ENCODE measurements at places on chromosomes 1 and 21. TPM values are rescaled to one million over a fixed set of nuclear protein-coding genes. Genes with fewer than 3 reads are reported as not detected.

NMNAT1 gene
- total RNA-seq: 3.3 TPM

IGSF8 gene
- total RNA-seq: 24.5 TPM

SYCP1 gene
- total RNA-seq: not detected

PROX1 gene
- 33.1 TPM for total RNA-seq

SMPDL3B gene
- 20.4 TPM for total RNA-seq

RAB29 gene
- 6.9 TPM for total RNA-seq

SPRR2A gene
- not detected for total RNA-seq

- H3K27me3 ChIP-seq: no peaks in the 10 kb centered on the region
- H3K4me1 ChIP-seq: no peaks in the 10 kb centered on the region
- DNase-seq: no peak
- no peaks in the 10 kb centered on the region for H3K36me3 ChIP-seq
These were observed 12.3 kb downstream of the KCNA2 start for GRCh38 chr1:110593902-110594301.

DNA sequence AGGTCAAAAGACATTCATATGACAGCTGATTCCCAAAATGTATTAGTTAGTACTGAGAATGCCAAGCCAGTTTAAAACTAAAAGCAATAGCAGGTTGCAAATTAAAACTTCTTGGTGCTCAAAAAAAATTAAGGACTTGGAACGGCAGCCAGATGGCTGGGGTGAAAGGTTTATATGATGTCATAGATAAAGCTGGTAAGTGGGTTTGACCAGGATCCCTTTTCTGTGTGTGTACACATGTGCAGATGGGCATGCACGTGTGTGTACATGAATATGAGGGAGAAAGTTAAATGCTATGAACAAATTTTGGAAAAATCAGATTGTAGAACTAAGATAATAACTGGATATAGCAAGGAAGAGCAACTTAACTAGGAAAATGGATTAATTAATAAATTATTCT is 39.1 kb upstream of the DPH5 start:
- no peaks in the 10 kb centered on the region for H3K36me3 ChIP-seq
- H3K4me3 ChIP-seq: no peak overlapping the region
- no peak for DNase-seq
- no peaks in the 10 kb centered on the region for H3K27me3 ChIP-seq
- no peak overlapping the region for H3K27ac ChIP-seq

- no peak for DNase-seq
- no peaks in the 10 kb centered on the region for H3K36me3 ChIP-seq
- no peak overlapping the region for H3K4me3 ChIP-seq
- no peaks in the 10 kb centered on the region for H3K27me3 ChIP-seq
These were observed 213.4 kb upstream of the PTBP2 start for GRCh38 chr1:96508233-96508632.

GRCh38 chr1:17185485-17185860 is 19.5 kb upstream of the PADI1 start:
- H3K36me3 ChIP-seq: no peaks in the 10 kb centered on the region
- H3K4me3 ChIP-seq: no peak overlapping the region
- no peak for DNase-seq
- H3K27me3 ChIP-seq: no peaks in the 10 kb centered on the region
- H3K27ac ChIP-seq: no peak overlapping the region

DNA sequence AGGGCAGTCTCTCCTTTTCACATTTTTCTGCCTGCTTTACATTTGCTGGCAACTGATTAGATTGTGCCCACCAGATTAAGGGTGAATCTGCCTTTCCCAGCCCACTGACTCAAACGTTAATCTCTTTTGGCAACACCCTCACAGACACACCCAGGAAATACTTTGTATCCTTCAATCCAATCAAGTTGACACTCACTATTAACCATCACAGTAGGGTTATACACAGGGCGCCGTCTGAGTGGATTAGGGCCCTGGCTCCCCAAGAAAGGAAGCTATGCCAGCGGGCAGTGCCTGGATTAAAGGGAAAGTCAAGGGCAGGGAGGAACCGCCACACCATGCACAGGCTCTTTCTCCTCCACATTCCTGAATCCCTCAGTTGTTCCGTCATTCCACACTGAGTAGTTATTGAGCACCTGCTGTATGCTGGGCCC is 56.2 kb downstream of the EVA1C start:
- H3K27me3 ChIP-seq: no peaks in the 10 kb centered on the region
- DNase-seq: no peak
- H3K4me1 ChIP-seq: no peaks in the 10 kb centered on the region

- H3K27me3 ChIP-seq: no peaks in the 10 kb centered on the region
- no peaks in the 10 kb centered on the region for H3K4me1 ChIP-seq
- H3K4me3 ChIP-seq: no peak overlapping the region
- no peaks in the 10 kb centered on the region for H3K36me3 ChIP-seq
- no peak overlapping the region for H3K27ac ChIP-seq
These were observed 190.5 kb downstream of the TOMM20 start for GRCh38 chr1:234938135-234938534.

GRCh38 chr1:24295535-24295934 is 23.6 kb upstream of the GRHL3 start:
- H3K36me3 ChIP-seq: no peaks in the 10 kb centered on the region
- H3K27me3 ChIP-seq: no peaks in the 10 kb centered on the region
- H3K27ac ChIP-seq: no peak overlapping the region
- DNase-seq: no peak

GRCh38 chr1:17826165-17826488 is 71.0 kb downstream of the ACTL8 start:
- H3K27me3 ChIP-seq: no peaks in the 10 kb centered on the region
- no peak overlapping the region for H3K27ac ChIP-seq
- DNase-seq: peak; percentile 19
- no peaks in the 10 kb centered on the region for H3K4me1 ChIP-seq

DNA sequence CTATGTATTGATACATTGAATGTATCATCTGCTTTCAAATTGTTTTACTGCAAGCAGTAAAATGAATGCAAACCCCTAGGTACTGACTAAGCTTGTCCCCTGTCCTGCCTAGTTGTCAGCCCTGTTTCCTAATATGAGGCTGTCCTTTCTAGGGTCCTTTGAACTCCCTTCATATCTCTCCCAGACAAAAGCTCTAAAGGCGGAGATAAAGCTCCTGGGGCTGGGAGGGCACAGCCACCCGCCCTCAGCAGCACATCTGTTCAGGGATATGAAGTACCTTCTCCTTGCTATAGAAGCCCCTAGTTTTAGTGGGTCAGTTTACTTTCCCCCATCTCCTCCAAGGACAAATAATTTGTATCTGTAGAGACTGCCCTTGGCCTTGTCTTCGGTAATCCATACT is 93.1 kb upstream of the ETS2 start:
- H3K4me1 ChIP-seq: no peaks in the 10 kb centered on the region
- H3K27ac ChIP-seq: no peak overlapping the region
- no peak for DNase-seq
- H3K27me3 ChIP-seq: no peaks in the 10 kb centered on the region

GRCh38 chr1:230696722-230697437 is 17.0 kb downstream of the AGT start:
- no peaks in the 10 kb centered on the region for H3K4me1 ChIP-seq
- H3K27ac ChIP-seq: no peak overlapping the region
- H3K36me3 ChIP-seq: peaks cover 5% of the 10 kb centered on the region
- no peaks in the 10 kb centered on the region for H3K27me3 ChIP-seq
- H3K4me3 ChIP-seq: no peak overlapping the region
- DNase-seq: no peak

- DNase-seq: no peak
- H3K4me3 ChIP-seq: no peak overlapping the region
- no peaks in the 10 kb centered on the region for H3K36me3 ChIP-seq
- peaks cover 15% of the 10 kb centered on the region for H3K4me1 ChIP-seq
- H3K27me3 ChIP-seq: no peaks in the 10 kb centered on the region
These were observed 148.2 kb downstream of the NFIA start for GRCh38 chr1:61230523-61230922.

DNA sequence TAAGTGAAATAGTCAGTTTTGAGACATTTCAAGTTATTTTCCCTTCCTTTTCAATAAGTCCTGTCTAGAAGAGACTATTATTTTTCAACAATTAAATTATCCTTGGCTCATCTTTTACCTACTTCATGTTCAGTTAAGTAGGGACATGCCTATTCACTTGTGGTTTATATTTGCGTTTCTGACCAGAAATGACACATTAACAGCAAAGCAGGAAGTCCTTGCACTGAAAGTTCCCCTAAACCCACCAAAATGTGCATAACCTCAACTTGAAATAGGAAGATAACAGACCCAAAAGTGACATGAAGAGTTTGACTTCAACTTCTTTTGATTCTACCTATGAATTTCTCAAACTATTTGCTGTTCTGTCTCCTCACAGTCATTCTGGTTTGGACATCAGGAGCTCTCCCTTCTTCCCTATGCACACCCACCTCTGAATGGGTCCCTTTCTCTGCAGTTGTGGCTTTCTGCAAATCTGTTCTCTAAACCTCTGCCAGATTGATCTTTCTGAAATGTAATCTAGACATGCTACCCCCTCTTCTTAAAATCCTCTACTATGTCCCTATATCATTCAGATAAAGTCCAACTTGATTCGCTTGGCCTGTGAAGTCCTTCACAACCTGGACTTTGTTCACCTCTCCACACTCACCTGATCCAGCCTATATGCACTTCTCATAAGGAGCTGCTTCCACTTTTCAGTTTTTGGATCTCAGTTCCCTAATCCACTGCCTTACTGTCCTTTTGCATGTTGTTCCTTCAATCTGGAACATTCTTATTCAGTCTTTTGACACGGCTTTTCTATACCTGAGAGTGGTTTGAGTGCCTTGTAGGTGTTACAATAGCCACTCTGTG is 661.5 kb upstream of the ADGRL4 start:
- DNase-seq: no peak
- H3K4me1 ChIP-seq: no peaks in the 10 kb centered on the region
- no peak overlapping the region for H3K4me3 ChIP-seq
- H3K27me3 ChIP-seq: no peaks in the 10 kb centered on the region

- H3K4me1 ChIP-seq: no peaks in the 10 kb centered on the region
- no peak overlapping the region for H3K27ac ChIP-seq
- peak overlapping the region; percentile 86 for H3K4me3 ChIP-seq
- H3K27me3 ChIP-seq: no peaks in the 10 kb centered on the region
These were observed 578 bp upstream of the TRIM62 start for GRCh38 chr1:33182401-33182841.

DNA sequence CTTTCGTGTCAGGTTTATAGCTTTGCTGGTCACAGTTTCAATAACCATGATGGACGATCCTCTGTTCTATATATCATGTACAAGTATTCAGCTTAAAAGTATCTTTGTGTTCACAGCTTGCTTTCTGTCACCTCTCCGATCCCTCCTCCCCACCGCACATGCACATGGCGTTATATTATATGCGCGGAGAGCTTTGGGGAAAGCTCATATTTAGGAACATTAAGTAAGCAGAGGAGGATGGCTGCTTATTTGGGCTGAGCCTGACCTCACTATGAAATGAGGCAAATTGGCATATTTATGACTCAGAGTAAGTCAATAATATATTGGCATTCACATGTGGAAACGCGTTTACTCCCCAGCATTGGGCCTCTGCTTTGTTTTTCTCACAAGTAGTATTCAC is 360.5 kb downstream of the HLX start:
- no peaks in the 10 kb centered on the region for H3K27me3 ChIP-seq
- H3K4me1 ChIP-seq: no peaks in the 10 kb centered on the region
- DNase-seq: no peak
- no peak overlapping the region for H3K4me3 ChIP-seq
- H3K27ac ChIP-seq: no peak overlapping the region
- no peaks in the 10 kb centered on the region for H3K36me3 ChIP-seq

GRCh38 chr1:84202126-84202525 is 58.1 kb downstream of the PRKACB start:
- no peak overlapping the region for H3K27ac ChIP-seq
- no peak for DNase-seq
- no peak overlapping the region for H3K4me3 ChIP-seq
- peaks cover 3% of the 10 kb centered on the region for H3K36me3 ChIP-seq
- H3K27me3 ChIP-seq: no peaks in the 10 kb centered on the region

DNA sequence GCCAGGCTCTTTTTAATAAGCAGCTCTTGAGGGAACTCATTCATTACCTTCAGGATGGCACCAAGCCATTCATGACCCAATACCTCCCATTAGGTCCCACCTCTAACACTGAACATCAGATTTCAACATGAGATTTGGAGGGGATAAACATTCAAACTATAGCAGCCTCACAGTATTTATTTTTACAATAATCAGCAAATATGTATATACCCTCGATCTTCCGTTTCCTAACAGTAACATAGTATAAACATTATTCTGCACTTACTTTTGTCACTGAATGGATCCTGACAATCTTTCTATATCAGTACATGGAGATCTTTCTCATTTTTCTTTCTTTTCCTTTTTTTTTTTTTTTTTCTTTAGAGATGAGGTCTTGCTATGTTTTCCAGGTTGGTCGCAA is 5.4 kb downstream of the CATSPER4 start:
- no peaks in the 10 kb centered on the region for H3K4me1 ChIP-seq
- DNase-seq: no peak
- no peak overlapping the region for H3K27ac ChIP-seq
- no peaks in the 10 kb centered on the region for H3K27me3 ChIP-seq
- H3K36me3 ChIP-seq: no peaks in the 10 kb centered on the region

DNA sequence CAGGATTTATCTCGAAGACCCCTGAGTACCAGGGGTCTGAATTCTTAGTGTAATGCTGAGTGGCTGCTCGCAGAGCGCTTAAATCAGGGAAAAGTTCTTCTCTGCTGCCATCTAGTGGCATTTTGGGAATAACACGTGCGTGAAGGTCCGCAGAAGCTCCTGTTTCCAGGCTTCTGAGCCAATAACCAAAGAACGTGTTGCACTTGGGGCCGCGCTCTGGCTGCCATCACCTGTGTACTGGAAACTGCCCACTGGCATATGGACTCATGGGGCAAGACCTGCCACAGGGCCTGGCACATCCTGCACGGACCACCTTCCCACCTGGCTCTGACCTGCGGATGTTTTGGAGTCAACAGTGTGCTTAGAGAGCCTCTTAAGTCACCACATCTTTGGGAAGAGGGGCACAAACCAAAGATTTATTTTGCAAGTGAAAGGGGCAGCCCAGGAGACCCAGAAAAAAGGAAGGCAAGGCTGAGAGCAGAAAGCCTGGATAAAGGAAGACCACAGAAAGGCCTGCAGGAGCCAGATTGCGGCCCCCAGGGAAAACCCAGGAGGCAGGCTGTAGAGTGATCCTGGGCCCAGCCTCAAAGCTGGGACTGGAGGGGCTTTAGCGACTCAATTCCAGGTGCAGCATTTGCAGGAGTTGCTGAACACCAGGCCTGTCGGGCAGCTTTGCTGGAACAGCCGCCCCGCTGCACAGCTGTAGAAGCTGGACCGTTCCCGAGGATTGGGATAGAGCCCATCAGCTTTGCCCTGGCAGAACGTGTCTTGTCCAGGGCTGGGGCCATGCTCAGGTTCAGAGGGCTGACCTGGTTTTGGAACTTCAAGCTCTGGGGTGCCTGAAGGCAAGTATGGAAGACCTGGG is 13.0 kb downstream of the CHIT1 start:
- no peaks in the 10 kb centered on the region for H3K27me3 ChIP-seq
- H3K4me3 ChIP-seq: no peak overlapping the region
- H3K36me3 ChIP-seq: no peaks in the 10 kb centered on the region
- no peak for DNase-seq
- H3K4me1 ChIP-seq: no peaks in the 10 kb centered on the region
- no peak overlapping the region for H3K27ac ChIP-seq

DNA sequence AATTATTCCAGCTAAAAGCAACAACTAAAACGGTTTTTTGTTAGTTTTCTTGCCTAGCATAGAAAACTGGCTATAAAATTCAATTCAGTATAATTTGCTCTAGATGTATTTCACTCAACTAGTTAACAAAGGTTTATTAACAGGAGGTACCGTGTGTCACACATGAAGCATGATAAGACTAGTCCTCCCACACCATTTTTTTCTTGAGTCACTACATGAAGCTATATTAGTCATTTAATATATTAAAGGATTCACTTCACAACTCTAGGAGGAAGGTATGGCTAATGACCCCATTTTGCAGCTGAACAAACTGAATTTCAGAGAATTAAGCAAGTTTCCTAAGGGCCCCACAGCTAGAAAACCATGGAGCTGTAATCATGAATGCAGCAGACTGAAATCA is 307.8 kb upstream of the USP25 start:
- H3K27me3 ChIP-seq: no peaks in the 10 kb centered on the region
- no peaks in the 10 kb centered on the region for H3K4me1 ChIP-seq
- H3K27ac ChIP-seq: no peak overlapping the region
